ENCODE measurements at places on chromosomes 2 and 18.

GRCh38 chr2:150675807-150676206 lies 188.3 kb upstream of the RND3 start:
- DNase-seq: no peak

DNA sequence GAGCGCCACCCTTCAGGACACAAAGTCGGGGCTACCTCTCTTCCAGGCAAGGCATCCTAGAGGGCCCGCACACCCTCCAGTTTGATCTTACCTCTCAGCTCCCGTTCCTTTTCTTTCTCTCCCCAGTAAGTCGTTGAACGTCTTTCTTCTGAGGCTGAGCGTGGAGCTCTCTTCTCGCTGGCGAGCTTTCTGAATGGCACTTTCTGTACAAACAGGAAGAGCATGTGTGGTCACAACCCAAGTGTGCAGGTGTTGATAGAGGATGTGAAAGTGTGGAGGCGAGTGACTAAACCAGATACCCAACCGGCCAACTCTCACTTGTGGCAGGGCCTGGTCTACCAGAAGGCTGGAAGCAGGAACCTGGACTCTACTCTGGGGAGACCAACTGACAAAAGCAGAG lies at the start of gene AFF3:
AFF3 (minus strand) TSS at position 198 of the 400 bp plus-strand sequence. CDS start 38,136 bp downstream, outside the sequence.
- peak; percentile 69 for DNase-seq

- no peak for DNase-seq
Measured at GRCh38 chr2:162056796-162057399, 17.1 kb downstream of the DPP4 start.

DNA sequence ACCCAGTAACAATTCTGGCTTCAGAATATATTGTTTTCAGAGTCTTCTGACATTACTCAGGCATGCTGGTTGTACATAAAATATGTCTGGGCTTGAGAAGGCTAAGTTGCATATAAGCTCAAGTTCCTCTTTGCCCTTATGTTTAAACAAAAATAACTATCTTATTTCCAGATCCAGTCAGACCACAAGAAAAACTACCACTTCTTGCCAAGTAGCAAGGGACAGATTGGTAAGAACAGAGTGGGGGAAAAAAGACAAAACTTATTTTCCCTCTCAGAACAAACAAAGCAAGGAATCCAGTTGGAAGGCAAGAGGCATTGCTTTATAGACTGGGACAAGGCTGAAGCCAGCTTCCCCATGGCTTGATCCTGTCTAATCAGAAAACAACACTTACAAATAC lies 1036.7 kb upstream of the CELF4 start:
- DNase-seq: no peak

DNA sequence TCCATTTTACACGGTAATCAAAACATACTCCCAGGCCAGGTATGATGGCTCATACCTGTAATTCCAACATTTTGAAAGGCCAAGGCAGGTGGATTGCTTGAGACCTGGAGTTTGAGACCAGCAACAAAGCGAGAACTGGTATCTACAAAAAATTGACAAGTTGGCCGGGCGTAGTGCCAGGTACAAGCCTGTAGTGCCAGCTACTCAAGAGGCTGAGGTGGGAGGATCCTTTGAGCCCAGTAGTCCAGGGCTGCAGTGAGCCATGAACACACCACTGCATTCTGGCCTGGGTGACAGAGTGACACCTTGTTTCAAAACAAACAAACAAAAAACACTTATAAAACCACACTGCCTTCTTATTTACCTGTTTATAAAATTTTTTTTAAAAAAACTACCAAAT lies 80.8 kb downstream of the GAREM1 start:
- no peak for DNase-seq

- DNase-seq: no peak
Measured at GRCh38 chr18:32299484-32299883, 109.6 kb downstream of the MEP1B start.

DNA sequence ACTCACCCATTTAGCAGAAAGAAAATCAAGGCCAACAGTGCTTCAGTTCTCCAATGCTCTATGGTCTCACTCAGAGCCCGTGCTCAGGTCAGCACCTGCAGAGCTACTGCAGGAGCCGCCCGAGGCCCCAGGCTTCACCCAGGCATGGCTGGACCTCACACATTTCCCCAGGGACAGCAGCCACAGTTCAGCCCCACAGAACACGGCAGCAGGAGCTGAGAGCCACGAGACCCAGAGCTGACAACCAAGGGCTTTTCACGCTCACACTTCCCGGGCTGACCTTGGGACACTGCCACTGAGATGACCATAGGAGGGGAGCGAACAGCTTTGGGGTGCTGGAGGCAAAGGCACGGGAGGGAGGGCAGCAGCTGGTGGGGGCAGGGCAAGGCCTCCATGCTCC lies 4.2 kb downstream of the TMEM18 start:
- no peak for DNase-seq

DNA sequence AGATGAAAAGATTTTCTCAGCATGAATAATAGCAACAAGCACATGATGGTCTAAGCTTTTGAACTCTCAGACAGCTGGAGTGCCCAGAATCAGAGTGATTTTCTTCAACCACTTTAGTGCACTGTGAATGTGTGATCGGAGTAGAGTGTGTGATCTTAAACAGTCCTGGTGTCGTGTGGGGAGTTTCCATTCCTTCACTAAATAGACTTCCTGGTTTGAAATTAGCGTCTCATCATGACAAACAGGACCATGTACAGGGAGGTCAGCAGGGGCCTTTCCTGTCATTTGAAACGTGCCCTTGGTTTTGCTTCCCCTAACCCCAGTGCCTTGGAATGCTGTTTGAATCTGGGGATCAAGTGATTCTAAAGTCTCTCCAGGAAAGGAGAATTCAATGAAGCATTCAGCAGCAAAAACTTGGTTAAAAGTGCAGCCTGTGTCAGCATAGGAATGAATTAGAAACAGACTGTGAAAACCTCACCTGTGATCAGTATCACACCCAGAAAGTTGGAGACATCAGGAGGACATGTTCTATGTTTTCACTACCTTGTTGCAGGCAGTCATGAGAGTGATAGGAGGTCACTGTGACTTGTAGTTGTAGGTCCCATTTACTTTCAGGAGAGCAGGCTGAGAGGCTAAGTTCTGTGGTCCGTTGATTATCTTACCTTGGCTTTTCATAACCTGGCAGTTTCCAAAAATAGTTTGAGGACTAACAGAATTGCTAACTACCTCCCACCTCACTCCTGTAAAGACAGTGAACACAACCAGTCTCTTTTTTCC lies 400.3 kb downstream of the MTX2 start:
- no peak for DNase-seq

GRCh38 chr2:70141212-70141901 lies 49.5 kb downstream of the C2orf42 start:
- DNase-seq: peak; percentile 82

- DNase-seq: no peak
Measured at GRCh38 chr2:79292958-79293315, 133.4 kb upstream of the REG3A start.

GRCh38 chr2:44941551-44942234 lies at the start of gene SIX3:
Gene SIX3, plus strand, starts transcription at chr2:44941702. Its CDS starts 403 bp downstream, at chr2:44942105.
- peak; percentile 75 for DNase-seq

DNA sequence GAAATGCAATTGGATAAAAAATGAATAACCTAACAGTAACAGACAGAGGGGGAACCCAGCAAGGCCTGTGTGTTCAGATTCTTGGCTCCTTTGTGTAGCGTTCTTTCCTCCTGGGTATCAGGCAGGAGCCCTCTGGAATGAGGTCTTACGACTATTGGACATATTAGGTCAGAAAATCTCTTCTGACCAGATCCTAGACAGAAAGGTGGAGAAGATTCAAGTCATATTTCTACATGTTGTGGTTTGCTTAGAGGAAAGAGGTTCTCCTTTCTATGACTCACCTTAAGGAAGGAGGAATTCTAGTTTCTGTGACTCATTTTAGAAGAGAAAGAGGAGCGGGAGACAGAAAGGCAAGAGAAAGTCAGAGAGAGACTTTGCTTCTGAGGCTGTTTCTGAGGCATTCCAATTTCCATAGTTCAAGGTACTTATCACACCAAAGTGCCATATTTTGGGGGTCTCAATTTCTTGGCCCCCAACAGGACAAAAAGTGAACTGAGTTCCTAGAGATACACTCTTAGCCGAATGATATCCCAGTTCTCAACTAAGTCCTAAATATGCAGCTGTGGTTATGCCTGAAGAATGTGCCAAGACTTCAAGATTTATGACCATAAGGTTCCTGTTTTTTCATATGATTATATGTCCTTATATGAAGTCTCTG lies 618.6 kb downstream of the ZEB2 start:
- DNase-seq: no peak

DNA sequence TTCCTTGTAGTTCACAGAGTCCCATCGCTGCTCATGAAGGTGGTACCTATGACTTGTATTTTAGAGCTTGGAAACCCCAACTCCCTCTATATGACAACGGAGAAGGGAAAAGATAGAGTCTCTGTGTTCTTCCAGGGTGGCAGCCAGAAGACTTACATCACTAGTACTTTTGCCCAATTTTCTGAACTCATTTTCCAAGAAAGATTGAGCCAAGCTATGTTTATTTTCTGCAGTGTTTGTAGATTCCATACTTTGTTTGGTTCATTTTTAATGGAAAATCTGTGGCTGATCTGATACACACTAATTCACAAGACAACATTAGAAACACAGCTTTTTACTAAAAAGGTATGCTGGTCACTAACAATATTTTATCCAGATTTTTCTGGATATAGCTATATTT lies 60.2 kb upstream of the ATP5MC3 start:
- DNase-seq: no peak

DNA sequence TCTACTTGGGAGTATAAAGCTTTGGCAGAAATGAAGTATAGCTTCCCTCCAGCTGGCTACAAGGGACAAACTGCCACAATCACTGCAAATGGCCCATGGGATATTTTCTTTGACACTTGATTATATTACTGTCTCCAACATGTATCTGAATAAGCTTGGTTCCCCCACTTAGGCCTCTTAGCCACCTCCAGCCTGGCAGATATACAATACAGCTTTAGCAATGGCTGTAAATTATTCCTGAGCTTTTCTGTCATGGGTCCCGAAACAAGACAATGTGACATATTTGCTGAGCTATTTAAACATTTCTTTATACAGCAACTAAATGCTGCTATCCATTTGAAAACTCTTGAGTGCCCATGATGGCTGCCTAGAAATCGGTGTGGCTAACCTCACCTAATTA lies 406.2 kb downstream of the SUCLG1 start:
- DNase-seq: no peak

DNA sequence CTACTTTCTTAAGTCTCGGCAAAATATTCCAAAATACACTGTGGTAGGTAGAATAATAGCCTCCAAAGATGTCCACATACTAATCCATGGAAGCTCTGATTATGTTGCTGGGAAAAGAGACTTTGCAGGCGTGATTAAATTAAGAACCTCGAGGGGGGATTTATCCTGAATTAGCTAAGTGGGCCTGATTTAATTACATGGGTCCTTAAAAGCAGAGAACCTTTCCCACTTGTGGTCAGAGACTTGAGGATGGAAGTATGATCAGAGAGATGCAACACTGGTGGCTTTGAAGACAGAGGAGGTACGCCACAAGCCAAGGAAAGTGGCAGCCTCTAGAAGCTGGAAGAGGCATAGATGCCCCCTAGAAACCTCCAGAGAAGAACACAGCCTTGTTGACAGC lies 2.8 kb downstream of the DYM start:
- no peak for DNase-seq
